ENCODE measurements at places on chromosomes 13 and 19.
A peak's percentile ranks its signal among the peaks of the same experiment; 100 is the strongest.

DNA sequence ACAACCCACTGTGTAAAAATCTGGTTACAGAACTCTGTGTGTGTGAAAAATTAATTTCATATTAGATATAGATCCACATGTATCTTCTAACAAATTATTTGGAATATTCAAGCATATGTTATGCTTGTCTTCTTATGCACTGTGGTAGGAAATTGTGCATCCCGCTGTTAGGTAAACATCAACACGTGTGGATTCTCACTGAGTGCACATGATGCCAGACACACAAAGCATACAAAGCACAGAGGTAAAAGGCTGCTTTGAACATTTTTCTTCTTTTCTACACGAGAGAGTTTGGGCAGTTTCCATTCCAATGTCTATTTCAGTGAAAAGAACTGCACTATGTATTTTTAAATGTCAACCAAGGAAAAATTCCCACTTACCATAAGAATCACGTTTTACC is 354.9 kb downstream of the PCDH9 start:
- no peak for DNase-seq

DNA sequence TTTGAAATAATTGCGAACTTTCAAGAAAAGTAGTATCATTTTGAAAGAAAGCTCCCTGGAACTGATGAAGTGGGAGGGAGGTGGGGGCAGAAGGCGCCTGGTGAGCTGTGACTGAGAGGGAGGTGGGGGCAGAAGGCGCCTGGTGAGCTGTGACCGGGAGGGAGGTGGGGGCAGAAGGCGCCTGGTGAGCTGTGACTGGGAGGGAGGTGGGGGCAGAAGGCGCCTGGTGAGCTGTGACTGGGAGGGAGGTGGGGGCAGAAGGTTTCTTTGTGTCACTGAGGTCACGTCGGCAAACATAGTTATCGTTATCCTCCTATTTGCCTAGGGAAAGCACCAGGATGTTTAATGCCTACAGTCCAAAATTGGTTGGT is 24.2 kb downstream of the C2CD4C start:
- DNase-seq: no peak

DNA sequence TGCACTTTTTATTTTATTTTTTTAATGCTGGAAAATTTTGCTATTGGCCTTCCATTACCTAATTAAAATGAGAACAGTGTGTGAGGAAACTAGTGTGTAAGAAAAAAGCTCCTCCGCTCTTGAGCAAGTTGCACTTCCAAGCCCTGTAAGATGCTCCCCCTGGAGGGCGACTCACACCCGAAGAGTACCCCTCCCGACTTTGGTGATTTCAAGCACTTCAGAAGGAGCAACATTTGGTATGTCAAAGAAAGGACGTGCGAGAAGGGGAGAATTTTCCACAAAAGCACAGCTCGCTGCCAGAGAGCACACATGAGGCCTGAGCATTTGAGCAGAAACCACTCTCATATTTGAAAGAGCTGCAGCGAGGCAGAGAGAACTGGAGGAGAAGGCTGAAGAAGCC is 504.4 kb downstream of the FGF9 start:
- no peak for DNase-seq

DNA sequence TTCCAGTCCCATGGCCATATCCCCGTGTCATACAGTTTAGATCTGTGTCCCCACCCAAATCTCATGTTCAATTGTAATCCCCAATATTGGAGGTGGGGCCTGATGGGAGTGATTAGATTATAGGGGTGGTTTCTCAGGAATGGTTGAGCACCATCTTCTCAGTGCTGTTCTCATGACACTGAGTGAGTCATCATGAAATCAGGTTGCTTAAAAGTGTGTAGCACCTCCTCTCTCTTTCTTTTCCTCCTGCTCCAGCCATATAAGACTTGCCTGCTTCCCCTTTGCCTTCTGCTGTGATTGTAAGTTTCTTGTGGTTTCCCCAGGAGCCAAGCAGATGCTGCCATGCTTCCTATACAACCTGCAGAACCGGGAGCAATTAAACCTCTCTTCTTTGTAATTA is 197.8 kb downstream of the NALCN start:
- DNase-seq: no peak

- DNase-seq: peak; percentile 23
These were observed 31.3 kb upstream of the HOMER3 start for GRCh38 chr19:18972301-18972811.

DNA sequence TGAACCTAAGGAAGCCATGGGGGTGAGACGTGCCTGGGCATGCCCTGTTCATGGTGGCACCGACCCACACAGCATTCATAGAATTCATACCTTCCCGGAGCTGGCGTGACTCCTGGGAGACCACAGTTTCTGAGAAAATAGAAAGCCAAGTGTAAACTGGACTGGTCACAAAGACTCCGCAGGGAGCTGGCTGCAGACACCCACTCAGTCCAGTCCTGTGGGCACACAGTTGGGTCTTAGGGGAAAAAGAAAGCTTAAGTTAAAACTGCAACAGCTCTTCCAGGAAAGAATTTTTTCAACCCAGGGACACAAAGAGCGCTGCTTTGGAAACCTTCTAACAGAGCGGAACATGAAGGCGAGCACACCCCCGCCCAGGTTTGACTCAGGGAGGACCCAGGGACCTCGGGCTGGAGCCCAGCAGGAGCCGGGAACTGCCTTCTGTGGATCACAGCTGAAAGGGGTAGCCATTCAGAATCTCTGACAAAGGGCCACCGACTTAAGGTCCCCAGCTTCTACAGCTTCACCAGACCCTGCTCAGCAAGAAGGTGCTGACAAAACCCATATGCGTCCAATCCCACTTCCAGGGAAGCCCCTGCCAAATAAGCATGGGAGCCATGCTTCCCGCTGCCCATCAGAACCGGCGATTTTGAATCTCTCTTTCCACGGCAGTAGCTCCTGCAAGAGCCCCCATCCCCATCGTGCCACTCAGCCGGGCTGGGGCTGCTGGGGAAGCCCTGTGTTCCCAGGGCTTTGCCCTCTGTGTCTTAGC is 183.7 kb downstream of the COL4A1 start:
- DNase-seq: no peak

DNA sequence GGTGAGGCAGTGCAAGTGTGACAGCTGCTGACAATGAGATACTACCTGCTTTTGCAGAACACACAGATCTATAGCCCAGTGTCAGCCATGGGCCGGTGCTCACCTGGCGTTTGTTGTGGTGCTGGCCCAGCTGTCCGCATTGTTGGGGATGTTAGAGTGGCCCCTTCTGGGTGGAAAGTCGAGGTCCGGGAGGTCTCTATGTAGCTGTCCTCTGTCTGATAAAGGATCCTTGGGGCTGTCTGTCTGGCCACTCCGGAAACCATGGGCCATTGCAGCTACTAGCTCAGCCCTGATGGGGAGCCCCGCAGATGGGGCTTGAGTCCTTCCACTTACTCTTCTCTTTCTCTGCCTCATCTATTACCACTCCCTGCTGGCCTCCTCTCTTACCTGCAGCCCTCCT is 181.5 kb upstream of the TSHZ3 start:
- DNase-seq: no peak

DNA sequence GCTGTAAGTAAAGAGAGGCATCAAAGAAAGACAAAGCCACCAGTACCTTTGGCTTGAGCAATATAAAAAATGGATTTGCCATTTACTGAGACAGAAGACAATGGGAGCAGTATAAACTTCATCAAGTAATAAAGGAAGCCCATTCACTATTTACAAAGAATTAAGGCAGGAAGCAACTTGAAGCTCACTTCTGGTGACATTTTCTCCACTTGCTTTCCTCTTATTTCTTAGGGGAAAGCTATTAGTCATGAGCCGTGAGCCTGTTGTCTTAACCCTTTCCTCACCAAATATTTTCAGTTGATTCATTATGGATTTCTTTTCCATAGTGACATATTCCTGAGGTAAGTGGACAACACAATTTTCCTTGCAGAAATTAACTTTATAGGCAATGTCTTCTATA is 156.8 kb downstream of the DNAJC3 start:
- DNase-seq: no peak

DNA sequence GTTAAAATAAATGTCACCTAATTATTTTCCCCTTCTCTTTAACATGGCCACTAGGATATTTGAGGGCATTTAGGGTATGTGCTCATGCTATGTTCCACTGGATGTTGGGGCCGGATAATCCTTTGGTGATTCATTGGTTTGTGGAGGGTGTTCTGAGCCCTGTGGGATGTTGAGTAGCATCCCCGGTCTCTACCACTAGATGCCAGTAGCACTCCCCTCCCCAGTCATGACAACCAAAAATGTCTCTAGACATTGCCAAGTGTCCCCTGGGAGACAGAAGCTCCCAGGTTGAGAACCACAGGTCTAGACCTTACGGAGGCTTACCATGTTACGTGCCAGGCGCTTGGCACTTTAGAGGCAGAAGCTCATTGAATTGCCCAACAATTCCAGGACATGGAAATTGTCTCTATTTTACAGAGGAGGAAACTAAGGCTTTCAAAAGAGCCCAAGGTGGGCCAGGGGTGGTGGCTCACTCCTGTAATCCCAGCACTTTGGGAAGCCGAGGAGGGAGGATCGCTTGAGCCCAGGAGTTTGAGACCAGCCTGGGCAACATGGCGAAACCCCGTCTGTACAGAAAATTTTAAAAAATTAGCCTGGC is 14.1 kb downstream of the SHANK1 start:
- DNase-seq: peak; percentile 38

Measured in fibroblast of the conjunctiva (primary cell).